ENCODE measurements at places on chromosomes 6 and 20.
A peak's percentile ranks its signal among the peaks of the same experiment; 100 is the strongest.

DNA sequence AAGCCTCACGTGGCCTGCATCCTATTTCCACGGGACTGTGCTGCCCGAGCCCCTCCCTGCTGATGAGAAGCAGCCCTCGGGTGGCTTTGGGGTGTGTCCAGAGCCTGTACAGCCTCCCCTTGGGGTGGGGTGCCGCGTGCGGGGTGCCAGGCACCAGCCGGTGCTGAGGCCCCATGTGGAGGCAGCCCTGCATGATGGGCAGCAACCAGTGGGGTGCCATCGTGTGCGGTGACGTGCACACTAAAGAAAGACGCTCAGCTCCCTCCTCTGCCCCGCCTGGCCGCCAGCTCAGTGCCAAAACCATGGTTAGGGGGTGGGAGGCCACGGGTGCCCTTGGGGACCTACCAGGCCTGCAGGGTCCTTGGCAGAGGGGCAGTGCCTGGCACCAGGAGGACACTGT, 26.2 kb downstream of the NTSR1 start:
- no peak for DNase-seq

DNA sequence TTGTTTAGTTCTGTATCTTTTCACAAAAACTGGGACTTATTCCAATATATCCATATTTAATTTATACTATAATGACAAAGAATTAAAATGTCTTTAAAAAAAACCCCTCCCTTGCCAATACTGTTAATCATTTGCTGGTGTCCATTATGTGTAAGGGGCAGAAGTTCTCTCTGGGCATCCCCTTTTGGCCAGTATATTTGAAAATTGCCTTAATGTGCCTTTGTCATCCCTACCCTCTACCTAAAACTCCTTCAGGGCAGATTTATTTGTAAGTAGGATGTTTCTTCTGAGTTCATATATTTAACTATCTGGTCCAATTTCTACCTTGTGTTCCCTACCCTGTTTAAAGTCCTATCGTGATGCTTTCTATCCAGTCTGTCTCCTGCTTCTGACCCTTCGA, 62.9 kb downstream of the ARHGAP18 start:
- no peak for DNase-seq

GRCh38 chr6:75796723-75797122, 47.7 kb downstream of the MYO6 start:
- DNase-seq, result no peak

DNA sequence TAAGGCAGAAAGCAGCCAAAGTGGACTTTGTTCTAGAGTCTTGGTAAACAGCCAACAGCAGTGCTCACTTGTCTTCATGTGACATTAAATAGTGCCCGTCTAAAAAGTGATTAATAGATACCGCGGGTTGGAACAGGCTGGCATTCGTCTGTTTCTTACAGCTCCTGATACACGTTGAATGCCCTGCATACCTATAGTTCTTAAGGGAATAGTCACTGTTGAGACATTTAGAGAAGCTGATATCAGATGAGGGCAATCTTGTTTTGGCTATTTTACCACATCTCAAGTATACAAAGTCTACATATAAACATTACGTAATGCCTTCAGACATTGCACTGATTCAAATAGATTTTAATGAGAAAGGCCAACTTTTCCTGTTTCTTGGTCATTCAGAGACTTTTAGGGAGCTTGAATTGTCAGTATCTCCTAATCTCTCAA, 374.9 kb upstream of the FLRT3 start:
- DNase-seq, result no peak

DNA sequence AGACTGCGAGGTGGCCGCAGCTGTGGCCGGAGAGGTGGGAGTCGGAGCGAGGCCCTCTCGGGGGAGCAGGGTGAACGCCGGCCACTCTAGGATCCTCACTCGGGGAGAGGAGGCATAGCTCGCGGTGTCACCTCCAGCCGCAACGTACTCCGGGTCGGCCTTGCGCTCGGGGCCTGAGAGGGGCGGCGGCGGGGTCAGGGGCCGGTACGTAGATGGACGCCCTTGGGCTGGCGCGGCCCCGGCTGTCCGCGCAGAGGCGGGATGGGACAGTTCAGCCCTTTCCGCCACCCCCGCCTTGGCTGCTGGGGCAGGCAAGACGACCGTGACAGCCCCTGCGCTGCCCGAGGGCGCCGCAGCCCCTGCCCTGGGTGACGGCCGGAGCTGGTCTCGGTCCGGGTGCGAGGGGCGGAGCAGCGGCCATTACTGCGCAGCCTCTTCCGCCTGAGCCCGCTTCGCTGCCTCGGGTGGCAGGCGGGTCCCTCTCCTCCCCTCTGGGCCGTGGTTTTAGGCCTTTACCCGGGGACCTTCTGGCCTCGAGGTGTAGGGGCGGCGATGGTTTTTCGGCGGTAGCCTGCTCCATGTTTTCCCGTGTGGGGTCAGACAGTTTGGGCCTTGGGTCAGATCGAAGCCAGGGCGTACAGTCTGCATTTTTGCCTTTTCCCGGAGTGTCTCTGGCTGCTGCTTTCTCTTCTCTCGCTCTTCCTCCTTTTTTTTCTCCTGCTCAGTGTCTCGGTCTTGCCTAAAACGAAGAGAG, 405 bp downstream of the RNF146 start:
- peak; percentile 77 for DNase-seq

GRCh38 chr6:109496036-109496772, 13.2 kb upstream of the ZBTB24 start:
- no peak for DNase-seq

DNA sequence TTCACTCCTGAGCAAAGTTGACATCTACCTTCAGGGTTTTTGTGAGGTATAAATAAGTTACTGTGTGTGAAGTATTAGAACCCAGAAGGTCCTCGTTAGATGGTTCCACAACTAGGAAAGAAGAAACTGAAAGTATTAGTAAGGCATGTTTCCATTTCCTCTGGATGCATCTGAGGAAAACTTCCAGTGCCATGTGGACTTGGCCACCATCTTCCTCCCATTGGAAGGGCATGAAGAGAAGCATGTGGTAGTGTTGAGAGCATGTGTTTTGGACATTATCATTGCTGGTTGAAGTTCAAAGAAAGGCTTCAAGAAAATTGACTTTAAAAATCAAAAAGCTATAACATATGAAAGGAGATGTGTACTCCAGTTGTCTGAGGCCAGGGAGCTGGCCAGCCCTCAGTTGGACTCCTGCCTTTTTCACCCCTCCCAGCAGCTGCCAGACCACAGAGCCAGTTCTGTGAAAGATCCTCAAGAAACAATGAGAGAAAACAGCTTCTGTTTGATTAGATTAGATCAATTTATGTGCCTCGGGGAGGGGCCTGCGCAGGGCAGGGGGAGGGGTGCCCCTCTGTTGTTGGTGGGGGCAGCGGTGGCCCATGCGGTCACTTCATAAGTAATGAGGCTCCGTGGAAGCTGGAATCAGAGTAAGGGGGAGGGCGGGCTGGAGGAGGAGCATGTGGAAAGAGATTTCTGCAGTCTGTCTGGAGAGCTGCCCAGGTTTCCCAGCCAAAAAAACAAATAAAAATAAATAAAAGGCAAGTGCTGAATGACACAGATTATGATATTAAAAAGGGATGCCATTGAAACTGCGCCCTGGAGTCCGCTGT, 154.0 kb downstream of the JARID2 start:
- no peak for DNase-seq

DNA sequence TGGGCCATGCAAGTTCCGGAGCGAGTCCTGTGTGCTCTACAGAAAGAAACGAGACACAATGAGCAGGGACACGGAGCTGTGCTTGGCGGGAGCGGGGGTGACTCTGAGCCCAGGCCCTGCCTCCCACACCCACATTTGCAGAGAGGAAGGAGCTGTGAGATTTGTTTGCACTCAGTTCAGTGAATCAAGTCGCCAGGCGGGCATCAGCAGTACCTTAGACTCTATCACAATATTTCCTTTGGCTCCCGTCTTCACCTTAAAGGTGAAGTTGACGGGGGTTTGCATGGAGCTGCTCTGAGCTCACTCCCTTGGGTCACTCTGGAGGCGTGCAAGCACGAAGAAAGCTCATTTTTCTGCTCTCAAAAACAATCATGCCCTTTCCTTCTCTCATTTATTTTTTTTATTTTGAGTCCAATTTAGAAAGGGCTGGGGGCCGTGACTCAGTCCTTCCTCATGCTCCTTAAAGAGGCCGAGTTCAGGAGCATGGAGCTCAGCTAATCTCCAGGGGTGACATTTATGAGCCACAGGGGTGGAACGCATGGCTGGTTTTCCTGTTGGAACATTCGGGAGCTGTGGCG, 188.2 kb downstream of the NFATC2 start:
- DNase-seq, result no peak

DNA sequence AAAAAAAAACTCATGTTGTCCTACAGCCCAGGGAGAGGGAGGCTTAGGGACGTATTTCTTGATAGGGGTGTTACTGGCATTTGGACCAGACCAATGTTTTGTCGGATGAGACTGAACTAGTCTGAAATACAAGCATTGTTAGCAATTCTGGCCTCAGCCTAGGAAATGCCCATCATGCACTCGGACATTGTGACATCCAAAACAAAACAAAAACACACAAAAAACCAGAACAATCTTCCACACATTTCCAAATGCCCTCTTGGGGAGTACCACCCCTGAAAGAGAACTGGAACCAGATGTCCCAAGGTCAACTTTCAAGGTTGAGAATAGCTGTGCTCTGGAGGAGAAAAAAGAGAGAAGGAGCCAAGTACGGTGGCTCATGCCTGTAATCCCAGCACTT, 299.1 kb upstream of the JARID2 start:
- no peak for DNase-seq

DNA sequence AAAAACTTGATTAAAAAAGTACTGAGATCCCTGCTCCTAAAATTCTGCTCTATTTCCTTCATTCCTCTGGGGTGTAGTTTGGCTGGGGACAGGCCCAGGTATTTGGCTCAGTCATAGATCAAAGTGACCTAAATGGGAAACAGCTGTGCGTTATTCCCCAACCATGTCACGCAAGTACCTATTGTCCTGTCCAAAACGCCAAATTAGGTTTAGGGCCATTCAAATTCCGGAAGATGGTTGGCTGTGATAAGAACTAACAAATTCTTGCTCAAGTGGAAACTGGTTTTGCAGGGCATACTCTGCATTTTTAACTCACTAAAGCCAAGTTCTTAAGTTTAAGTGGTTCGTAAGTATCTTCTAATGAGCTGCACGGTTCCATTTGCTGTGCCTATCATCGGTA, 147.6 kb upstream of the TMEM170B start:
- no peak for DNase-seq

DNA sequence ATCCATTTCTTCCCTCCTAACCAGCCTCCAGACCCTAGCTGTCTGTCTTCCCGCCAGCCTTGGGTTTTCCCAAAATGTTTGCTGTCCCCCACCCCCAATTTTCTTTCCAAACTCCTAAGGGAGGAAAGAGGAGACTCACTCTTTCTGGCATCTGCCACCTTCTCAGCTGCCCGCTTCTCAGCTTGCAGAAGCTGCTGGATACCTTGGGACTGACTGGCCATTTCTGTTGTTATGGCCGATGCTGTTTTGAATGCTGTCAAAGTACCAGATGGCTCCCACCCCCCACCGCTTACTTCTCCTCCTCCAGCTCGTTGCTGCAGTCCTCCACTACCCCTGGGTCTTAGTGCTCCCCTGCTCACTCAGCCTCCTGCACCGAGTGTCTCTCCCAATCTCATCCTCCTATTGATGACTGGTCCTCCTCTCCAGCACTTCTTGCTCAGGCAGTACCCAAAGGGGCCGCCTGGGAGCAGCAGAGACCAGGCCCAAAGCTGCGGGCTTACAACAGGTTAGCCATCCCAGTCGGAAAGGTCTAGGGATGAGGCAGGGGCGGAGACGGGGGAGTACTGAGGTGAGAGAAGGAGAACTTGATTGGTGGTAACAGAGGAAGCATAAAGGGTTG, at the start of gene ATP6V1G2:
ATP6V1G2 (minus strand) TSS at position 270 of the 619 bp plus-strand sequence; CDS start at position 221, 49 bp downstream.
- peak; percentile 93 for DNase-seq

- DNase-seq, result no peak
Measured at GRCh38 chr20:1364106-1364505, 28.7 kb downstream of the FKBP1A start.

GRCh38 chr20:47810721-47811347, 25.6 kb upstream of the SULF2 start:
- no peak for DNase-seq

- DNase-seq, result peak; percentile 52
Measured at GRCh38 chr6:166167258-166167731, 356 bp downstream of the TBXT start.

DNA sequence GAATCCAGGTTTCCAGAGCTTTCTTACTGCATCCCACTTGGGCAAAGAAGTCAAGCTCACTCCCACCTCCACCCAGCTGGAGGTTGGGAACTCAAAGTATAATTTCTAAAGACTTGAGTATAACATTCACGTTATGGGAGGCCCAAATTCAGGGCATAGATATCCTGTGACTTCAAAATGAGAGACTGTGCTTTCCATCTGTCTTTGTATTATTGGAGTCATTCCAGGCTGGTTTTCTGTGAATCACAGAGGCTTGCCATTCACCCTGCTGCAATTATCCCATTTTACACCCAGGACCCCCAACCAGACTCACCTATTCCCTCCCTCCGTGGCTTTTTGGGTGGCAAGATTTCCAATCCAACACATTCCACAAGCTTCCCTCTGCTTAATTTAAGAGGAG, 19.3 kb upstream of the SRC start:
- DNase-seq, result no peak

DNA sequence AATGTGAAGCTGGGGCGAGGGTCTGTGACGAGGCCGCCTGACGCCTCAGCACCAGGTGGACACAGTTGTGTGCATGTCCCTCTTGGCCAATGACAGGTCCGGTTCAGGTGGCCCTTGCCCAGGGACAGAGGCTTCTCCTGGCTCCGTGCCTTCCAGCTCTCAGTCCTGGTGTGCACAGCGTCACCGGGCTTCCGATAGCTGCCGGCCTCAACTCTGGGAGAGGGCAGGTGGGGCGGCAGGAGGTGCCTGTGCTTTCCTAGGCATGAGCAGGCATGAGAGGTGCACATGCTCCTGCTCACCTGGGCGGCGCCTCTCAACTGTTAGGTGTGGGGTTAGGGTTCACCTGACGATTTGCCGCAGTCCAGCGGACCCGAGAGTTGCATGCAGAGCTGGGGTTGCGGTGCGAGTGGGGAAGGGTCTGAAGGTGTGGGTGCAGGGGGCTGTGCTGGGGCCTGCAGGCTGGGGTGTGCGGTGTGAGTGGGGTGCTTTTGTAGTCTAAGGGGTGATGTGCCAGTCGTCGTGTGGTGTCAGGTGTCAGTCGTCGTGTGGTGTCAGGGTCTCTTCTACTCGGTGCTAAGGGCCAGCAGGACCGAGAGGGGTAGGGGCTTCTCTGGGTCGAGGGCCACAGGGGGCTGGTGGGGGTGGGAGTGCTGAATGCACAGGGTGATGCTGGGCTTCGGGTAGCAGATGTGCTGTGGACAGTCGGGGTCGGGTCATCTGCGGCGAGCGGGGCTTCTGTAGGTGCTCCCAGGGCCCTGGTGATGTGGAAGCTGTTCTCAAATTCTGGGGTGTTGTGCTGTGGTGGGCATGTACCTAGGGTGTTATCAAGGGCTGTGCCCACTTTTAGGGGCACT, 3.8 kb upstream of the SOX18 start:
- no peak for DNase-seq

GRCh38 chr20:58963060-58963584, 17.9 kb upstream of the NELFCD start:
- DNase-seq, result no peak

GRCh38 chr6:83378621-83379388, 52.0 kb downstream of the ME1 start:
- no peak for DNase-seq
